ENCODE measurements at places on chromosomes 4 and X. TPM values are rescaled to one million over a fixed set of nuclear protein-coding genes. Genes with fewer than 3 reads are reported as not detected.

Gene HSFX4
- polyA plus RNA-seq = not detected

Gene SPP1
- polyA plus RNA-seq = 20.9 TPM

Gene SLC2A9
- polyA plus RNA-seq = 5.1 TPM

Gene RHOXF2
- not detected for polyA plus RNA-seq

Gene HELT
- not detected for polyA plus RNA-seq

Gene AREG
- polyA plus RNA-seq = 11.3 TPM

Gene ADGRG2
- polyA plus RNA-seq = 0.59 TPM

Gene FAM47E
- polyA plus RNA-seq = 4.5 TPM

Gene TKTL2
- polyA plus RNA-seq = not detected

Gene HSFX2
- polyA plus RNA-seq = 0.77 TPM

Gene TEC
- 0.84 TPM for polyA plus RNA-seq

DNA sequence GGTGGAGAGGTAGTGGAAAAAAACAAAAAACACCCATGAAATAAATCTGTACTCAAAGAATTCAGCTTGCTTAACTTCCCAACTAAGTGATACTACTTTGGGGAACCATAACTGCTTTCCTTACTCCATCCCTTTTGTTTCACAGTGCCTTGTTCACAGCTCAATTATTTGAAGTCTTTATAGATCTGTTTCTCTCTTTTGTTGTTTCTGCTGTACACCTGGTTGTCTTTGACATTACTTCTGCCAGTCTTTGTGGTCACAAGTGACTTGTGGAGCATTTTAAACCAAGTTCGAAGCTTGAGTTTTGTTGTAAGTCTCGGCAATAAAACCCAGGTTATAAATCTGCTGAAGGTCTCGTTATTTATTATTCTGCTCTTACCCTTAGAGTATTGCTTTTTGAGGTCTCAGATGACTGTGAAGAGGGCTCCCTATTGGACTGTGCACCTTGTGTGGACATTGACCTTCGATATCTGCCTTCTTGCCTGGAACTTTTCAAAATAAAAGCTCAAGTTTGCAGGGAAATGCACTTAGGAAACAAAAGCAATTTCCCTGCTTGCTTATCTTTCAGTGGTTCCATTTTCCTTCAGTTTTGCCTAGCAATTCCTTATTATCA, 59.8 kb downstream of the ANK2 start:
- DNase-seq = no peak

- DNase-seq = no peak
Measured at GRCh38 chr4:124210746-124211145, 501.8 kb downstream of the ANKRD50 start.

GRCh38 chr4:14308229-14308651, 680.7 kb upstream of the BOD1L1 start:
- DNase-seq = no peak

- no peak for DNase-seq
Measured at GRCh38 chr4:118085700-118086099, 51.4 kb downstream of the NDST3 start.

DNA sequence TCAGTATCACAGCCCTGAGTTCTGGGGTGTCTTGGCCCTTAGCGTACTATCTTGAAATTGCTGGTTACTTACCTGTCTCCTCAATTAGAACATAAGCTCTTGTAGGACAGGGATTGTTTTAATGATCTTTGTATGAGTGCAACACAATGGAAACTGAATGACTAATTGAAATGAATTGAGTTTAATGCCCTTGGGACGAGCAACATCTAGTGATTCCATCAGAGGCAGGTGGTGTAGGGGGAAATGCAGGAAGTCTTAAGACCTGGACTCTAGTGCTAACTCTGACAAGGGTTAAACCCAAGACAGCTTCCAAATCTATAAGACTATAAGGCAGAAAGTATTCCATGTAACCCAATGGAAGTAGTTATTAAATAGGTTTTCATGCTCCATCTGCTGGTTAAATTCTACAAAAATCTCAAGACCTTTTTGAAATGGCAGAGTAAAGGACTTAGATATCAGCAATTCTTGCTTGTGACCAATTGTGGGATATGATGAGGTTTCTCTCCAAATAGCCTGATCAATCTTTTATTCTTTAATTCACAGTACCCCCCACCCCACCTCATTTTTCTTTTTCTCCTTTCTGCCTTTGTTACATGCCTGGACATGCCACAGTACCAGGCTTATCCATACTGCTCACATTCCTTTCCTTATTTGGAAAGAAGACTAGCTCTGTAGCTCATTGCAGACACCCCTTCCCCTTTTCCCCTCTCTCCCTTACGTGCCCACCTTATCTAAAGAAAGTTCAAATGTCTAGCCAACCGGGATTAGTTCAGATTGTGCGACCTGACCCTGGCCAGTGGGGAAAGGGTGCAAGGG, 340.8 kb downstream of the PAPSS1 start:
- no peak for DNase-seq

DNA sequence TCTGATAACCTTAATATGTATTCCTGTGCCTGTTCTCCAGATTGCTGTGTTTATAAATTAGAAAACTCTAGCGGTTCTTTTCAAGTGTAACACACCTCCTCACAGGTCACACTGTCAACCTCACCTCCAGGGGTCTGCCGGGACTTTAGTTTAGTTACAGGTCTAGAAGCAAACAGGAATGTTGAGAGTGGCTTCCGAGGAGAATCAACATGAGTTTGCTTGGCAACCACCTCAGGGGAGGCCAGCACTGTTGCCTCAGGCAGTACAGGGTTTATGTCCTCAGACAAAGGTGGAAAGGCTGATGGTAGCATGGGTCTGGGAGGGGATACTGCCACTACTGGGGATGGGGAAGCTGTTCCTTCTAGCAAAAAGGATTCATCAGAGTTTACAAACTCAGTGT, 438.0 kb downstream of the DTHD1 start:
- DNase-seq = no peak

DNA sequence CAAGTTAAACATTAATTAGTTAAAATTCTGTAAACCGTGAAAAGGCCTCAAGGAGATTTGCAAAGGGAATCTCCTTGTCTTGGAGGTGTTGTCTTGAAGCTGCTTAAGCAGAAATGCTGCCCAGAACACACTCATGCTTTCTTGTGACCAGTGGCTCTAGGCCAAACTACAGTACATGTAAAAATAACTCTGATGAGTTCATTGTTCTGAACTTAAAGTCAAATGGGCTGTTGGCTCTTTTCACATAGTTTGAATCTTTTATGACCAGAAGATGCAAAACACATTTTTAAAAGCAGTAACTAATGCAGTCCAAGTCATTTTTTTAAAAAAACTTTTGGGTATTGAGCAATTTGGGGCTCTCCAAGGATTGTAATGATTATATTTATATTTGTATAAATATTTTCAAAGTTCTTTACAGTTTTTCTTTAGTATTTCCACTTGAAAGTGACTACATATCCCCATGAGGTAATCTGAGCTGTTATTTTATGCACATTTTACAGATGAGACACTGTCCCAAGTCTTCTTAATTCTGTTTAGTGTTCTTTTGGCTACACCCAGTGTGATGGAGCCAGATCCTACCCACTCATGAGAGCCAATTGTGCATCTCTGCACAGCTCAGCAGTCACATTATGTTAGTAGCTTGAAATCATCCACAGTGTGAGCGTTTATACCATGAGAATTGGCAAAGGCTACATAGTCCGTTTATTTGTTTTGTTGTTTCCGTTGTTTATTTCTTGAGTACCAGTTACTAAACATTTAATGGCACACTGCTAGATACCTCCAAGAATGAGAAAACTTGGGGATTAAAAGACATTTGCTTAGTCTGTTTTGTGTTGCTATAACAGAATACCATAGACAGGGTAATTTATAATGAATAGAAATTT, 112.8 kb upstream of the ATXN3L start:
- DNase-seq = no peak

GRCh38 chr4:104486716-104487504, 7.8 kb downstream of the CXXC4 start:
- no peak for DNase-seq

GRCh38 chr4:34718576-34719245, 1525.6 kb downstream of the ARAP2 start:
- DNase-seq = no peak

GRCh38 chr4:13238936-13239335, 245.2 kb downstream of the RAB28 start:
- no peak for DNase-seq

DNA sequence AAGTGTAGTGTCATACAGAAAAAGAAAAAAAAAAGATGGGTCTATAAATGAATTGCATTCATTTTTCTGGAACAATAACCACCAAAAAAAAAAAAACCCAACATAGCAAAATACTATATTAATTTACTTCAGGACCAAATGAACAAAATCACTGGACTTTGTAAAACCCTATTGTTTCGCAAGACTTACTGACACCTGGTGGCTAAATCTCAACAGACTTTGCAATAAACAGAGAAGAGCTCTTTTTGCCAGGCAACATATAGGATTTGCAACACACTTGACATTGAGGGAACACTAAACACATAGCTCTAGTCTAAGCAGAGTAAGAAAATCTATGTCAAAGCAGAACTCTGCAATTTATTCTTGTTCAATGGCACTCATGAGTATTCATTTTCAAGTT, 990.2 kb downstream of the STPG2 start:
- DNase-seq = no peak

DNA sequence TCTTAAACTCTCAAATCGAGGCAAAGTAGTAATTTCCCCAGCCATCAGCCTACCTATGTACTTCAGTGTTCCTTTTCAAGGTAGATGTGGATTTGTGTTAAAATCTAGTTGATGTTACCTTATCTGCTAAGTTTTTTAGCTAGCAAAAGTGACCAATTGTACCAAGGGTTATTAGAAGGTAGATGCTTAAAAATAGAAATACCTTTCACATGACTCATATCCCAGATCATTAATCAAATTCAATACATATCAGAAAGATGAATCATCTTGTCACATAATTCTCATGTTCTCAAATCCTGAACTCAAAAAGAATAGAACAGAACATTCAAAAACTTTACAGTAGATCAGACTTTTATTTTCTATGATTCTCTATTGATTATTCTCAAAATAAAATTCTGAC, 3.5 kb downstream of the ENAM start:
- no peak for DNase-seq

DNA sequence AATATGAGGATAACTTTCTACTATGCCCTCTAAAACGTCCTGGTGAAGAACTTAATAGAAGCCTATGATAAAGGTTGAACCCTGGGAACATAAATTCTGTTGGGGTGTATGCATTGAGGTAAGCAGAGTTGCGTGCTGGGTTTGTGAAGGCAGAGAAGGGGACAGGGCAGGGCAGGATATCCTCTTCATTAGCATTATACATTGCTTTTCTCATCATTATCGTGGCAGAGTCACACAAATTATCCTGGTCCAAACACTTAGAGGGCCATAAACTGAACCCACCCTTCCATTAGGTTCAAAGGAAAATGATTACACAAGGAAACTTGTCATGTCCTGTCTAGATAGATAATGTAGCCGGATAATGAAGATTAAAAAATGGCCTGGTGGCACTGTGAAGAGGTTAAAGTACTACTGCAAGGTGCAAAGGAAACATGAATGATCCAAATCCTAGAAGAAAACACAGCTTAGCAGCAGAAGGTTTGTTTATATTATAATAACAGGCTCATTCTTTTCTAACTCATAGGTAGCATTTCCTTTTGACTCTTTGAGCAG, 189.1 kb downstream of the SPCS3 start:
- DNase-seq = no peak

GRCh38 chrX:34813618-34814017, 129.0 kb upstream of the FAM47B start:
- no peak for DNase-seq

- DNase-seq = peak; percentile 90
Measured at GRCh38 chr4:40856840-40857362, 107.1 kb downstream of the NSUN7 start.

DNA sequence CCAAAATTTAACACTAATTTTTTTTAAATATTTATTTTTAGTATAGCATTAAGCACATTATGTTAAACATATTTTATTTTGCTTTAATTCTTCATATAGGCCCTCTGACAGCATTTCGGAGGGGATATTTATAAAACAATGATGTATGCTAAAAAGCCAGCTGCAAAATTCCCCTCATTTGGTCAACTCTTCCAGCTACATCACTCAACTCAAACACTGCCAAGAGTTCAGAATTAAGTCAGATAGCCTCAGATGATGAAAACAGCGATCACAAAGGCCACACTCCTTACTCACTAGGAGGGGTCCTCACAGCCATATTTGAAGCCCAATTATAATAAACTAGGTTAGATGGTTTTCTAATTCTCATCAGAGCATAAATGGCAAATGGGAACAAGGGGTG, 146.6 kb downstream of the ADAMTS3 start:
- DNase-seq = no peak

- no peak for DNase-seq
Measured at GRCh38 chrX:120671963-120672362, 42.1 kb upstream of the C1GALT1C1 start.

DNA sequence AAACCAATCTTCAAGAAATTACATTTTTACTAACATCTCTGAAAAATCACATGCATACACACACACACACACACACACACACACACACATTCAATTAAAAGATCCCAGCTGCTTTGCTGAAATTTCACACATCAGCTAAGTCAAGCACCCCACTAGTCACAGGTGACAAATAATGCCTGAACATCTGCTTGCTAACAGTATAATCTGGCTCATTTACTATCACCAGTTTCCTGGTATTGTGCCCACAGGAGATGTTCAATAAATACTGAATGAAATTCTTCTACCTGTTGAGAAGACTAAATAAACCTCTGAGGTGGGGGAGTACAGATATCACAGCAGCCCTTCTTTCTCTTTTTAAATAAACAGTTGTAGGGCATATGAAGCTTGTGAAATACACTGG, 994.0 kb downstream of the ARAP2 start:
- DNase-seq = no peak

DNA sequence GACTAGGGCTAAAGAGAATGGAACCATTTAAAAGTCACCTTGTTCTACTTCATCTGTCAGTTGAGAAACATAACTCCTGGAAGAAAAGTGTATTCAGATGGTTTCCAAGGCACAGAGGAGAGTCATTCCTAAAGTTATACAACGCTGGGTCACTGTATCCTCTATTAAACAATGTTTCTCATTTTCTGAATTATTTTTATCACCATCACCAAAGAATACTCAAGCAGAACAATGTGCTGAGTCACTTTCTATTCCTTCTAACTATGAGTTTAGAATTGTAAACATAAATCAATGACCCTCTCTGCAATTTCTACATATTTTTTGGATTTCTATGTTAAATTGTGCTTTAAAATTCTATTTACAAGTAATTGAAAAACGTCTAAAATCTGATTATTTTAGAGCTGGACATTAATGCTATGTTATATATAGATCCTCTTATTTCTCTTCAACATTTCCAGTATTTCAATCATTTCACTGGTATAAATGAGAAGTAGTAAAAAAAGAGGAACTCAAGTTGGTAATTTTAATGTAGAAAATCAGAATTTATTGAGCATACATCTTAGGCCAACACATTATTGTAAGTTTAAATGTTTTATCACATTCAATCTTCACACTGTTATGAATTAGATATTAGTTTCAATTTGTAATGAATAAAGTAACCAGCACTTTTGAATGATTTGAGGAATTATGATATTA, 7.5 kb downstream of the DTHD1 start:
- DNase-seq = no peak

- no peak for DNase-seq
Measured at GRCh38 chrX:13661735-13662288, 8.9 kb downstream of the TCEANC start.

GRCh38 chr4:185573651-185574199, 38.4 kb upstream of the PDLIM3 start:
- DNase-seq = peak; percentile 63

Data from right cardiac atrium (tissue), 5 donors.